Stimulated activated CD8-positive, alpha-beta memory T cell treated with anti-CD3 and anti-CD28 coated beads, Interleukin-15, amount 100 ng/mL, for 24 hours (primary cell): ENCODE measurements at places on chromosomes 1 and 21.

GRCh38 chr1:219143735-219144134 is 29.9 kb upstream of the LYPLAL1 start:
- no peak for DNase-seq

GRCh38 chr1:17612831-17613230 is 73.3 kb downstream of the ARHGEF10L start:
- no peak for DNase-seq

DNA sequence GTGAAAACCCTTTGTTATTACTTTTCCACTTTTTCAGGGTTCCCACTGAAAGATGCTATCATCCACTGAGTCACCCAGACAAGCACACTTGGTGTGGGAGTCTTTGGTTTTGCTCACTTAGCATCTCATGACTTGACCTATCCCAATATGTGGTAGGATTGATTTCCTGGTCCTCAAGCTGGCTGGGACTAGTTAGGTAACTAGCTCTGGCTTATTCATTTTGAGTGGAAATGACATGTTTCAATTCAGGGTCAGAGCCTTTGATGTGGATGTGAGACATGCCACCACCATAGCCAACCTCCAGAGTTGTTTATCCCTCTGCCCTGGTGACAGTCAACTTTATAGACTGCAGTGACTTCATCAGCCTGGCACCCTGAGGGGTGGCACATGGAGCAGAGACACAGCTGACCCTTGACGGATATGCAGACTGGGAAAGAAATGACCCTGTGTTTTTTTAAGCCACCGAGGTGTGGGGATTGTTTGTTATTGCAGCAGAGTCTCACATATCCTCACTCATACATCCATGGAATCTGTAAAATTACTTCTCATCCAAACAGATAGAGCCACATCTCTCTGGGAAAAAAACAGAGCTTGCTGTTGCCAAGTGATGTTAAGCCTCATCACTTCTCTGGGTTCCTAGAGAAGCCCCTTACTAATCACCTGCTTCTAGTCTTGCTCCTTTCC is 699.9 kb downstream of the MATN1 start:
- no peak for DNase-seq

- no peak for DNase-seq
Observed at GRCh38 chr1:64962441-64962840, 3.9 kb downstream of the JAK1 start.

DNA sequence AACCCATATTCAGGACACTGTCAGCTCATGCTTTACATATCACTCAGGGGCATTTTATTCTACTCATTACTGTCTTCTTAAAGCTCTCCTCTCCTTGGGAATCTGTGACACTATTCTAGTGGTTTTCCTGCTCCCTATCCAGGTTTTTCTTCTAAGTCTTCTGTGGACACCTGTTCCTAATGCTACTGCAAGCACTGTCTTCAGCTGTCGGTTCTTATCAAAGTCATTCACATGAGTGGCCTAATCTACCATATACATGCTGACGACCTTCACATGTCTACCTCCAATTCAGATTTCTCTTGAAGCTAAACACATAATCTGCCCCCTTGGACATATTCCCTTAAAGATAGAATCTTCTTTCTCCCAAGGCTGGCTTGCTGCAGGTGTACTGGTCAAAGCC is 39.8 kb upstream of the PRRX1 start:
- DNase-seq, result no peak

- DNase-seq, result no peak
Observed at GRCh38 chr1:107883562-107883961, 81.4 kb downstream of the VAV3 start.

DNA sequence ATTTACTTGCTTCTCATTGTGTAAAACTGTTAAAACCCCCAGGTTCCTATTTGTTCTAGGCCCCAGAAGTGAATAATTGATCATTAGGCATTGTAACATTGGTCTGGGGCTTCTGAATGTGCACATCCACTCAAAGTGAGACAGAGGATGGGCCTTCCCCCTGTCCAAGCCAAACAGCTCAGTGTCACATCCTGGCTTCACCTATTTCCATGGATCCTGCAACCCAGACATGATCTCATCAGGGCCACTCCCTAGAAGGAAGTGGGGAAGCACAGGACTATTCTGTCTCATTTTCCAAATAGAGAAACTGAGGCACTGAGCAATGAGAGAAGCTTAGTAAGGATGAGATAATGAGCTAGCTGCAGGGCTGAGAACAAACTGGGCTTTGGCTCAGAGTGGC is 47.4 kb upstream of the TSPAN2 start:
- no peak for DNase-seq

DNA sequence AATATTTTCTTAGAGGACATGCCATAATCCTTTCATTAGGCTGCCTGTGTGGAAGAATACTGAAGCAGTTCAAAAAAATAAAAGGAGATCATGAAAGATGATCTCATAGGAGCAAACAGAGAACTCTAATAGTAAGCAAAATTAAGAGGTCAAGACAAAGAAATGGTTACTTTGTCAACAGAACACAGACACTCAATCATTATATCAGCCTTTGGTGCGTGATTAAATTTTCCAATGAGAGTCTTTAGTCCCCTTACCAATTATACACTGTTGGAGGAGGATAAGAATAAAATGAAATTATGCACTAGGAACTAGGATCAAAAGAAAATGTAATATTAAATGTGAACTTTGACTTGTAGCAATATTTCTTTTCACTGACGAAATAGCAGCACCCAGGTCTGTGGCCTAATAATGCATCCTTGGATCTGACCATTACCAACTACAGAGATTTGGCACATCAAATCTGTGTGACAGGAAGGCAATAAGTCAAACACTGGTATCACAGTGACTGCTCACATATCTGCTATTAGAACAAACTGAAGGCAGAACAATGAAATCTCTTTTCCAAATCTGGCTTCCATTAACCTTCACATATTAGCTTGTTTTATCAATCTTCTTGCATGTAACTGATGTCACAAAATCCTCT is 1812.9 kb downstream of the PLA2G4A start:
- DNase-seq, result no peak

DNA sequence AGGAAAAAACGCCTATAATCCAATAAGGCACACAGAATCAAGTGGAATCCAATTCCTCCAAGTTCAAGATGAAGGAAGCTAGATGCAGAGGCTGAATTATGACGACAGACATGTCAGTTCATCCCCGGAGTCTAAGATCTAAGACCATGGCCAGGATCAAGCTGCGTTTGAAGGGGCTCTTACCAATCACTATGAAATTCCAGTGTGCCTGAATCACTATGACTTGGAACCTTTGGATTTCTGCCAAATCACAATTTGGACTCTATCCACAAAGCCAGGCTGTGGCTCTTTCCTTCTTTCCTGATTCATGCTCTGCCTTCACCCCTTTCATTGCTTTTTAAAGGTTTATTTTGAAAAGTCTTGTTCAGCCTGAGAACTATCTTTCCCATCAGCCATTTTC is 17.1 kb downstream of the OLIG2 start:
- no peak for DNase-seq

DNA sequence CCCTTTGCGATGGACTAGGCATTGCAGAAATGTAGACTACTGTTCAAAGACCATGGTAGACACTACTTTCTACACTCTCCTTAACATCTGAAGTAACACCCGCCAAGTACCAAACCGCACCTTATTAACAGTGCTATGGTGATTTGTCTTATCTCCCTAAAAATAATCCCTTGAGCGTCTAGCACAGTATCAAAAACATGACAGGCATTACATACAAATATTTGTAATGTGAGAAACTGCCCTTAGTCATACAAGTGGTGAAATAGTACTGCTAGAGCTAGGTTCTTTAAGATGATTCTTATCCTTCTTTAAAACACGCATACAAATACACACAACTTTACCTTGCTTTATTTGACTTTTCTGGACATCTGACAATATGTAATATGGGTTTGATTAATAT is 27.2 kb downstream of the PUM1 start:
- DNase-seq, result no peak

- DNase-seq, result no peak
Observed at GRCh38 chr1:242784807-242785206, 260.3 kb upstream of the PLD5 start.
